GM13976 (cell line): ENCODE measurements at places on chromosomes 3 and 15.

GRCh38 chr3:47347217-47347801, 33.5 kb upstream of the PTPN23 start:
- peak; percentile 78 for DNase-seq

DNA sequence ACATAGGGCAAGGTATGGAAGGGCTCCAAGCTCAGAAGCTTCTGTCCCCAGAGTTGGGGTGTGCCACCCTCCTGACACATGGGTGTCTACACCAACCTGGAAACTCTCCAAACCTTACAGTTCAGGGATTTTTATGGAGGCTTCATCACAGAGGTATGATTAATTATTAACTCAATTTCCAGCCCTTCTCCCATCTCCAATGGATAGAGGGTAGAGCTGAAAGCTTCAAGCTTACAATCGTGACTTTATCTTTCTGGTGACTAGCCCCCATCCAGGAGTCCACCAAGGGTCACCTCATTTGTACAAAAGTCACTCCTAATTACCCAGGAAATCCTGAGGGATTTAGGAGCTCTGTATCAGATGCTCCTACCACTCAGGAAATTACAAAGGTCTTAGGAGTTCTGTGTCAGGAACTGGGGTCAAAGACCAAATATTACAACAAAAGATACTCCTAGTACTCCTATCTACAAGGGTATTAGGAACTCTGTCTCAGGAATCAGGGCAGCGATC, 62.7 kb downstream of the TFDP2 start:
- DNase-seq: no peak

GRCh38 chr3:27224197-27224596, 145.0 kb downstream of the NEK10 start:
- no peak for DNase-seq

GRCh38 chr3:187669675-187670504, at the start of gene SST:
TSS of gene SST (minus strand) at chr3:187670394. CDS start at chr3:187670291, 103 bp downstream.
- no peak for DNase-seq

DNA sequence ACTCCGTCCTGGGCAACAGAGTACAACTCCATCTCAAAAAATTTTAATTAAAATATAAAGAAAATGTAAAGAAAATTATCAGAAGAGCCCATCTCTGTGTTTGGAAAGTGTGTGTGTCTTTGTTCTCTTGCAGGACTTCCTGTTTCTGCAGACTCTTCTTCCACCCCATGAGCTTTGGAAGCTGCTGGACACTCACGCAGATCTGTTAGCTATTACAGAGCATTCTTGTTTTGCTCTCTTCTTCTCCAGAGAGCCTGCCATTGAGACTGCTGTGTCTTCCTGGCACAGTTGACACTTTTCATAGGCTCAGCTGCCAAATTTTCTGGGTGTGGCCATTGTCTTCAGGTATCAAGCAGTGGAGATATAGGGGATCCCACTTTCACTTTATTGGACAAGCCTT, 6.0 kb upstream of the CCR8 start:
- no peak for DNase-seq

DNA sequence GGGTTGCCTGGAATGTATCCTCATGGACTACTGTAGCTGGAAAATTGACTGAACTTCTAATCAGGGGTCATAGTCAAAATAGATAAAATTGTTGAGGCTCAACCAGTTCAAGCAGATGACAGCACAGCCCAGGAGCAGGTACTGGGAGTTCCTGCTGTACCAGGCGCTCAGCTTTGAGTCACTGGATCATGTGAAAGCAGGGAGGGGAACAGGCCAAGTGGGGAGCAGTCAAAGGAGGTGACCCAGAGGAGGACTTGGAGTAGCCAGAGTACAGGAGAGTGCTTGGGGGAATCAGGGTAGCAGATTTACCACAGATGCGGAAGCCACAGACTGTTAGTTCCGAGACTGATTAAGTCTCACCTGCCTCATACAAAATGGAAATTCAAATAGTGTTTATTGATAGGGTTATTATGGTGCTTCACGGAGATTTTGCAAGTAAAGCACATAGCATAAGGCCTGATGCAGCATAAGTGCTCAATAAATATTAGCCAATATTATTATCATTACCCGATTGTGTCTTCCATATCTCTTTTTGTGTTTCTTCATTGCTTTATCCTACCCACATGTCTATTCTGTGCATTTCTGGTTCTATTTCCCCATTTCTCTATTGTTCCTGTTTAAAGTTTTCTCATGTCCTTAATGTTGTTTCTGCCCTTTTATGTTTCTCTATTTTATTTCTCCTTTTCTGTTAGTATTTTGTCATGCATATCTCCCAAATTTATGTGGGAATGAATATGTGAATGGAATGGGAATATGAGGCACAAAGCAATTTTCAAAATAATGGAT, 369.2 kb upstream of the MCTP2 start:
- no peak for DNase-seq

DNA sequence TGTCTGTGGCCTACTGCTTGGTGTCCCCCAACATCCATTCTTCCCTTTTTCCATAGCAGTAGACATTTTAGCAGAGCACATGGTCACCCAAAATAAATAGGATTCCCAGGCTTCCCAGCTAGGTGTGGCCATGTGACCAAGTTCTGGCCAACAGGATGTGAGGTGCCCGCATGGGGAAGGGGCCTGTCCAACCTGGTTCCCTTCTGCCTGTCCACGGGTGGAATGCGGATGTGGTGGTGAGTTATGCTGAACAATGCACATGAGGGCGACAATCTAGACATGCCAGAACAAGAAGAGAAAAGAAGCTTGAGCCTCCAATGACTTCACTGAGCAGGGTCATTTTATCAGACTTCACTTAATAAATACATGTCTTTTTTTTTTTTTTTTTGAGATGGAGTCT, 77.6 kb upstream of the DLG1 start:
- DNase-seq: no peak

DNA sequence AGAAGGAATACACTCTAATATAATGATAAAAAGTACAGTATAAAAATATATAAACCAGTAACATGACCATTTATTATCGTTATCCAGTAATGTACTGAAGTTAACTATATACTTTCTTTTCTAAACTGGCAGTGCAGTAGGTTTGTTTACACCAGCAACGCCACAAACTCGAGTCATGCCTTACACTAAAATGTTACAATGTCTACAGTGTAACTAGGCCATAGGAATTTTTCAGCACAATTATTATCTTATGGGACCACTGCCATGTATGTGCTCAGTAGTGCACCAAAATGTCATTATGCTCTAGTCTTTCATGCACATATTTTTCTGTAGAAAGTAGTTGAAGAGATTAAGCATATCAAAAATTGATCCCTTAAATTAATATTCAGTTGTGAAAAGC, 609.8 kb upstream of the BCHE start:
- no peak for DNase-seq

DNA sequence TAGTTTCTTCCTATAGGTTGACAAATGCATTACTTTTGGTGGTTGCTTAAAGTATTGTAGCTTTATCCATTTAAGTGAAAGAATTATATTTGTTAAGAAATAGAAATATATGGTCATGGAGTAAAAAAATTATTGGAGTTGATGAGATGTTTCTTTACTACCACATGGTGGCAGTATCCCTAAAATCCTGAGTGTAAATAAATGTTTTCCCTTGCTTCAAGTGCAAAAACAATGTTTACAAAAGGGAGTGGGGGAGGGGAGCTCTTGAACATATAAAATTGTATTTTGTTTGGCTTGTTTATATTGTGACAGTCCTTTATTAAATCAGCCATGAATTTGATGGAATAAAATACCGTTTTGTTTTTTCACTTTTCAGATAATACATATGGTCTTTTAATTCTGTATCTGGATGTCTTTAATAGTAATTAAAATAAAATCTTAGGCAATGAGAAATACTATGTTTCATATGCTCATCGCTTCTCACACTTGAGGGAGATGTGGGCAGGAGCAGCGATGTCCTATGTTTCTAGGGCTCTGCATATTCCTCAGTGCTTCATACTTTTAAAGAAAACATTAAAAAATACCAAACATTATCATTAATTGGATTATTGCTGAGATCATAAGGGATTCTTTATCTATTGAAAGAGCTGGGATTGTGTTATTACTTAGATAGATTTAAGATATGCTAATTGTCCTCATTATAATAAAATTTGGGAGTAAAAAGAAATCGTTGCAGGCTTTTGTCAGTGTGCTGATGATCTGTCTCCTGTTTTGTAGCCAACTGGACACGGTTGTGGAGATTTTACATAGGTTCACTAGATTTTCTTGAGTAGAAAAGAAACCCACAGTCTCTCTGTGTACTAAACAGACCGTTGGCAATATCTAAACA, 349.7 kb downstream of the TUSC7 start:
- no peak for DNase-seq

GRCh38 chr3:101102678-101103296, 109.6 kb upstream of the ABI3BP start:
- no peak for DNase-seq

GRCh38 chr3:169600732-169601131, 62.8 kb downstream of the MECOM start:
- DNase-seq: no peak

- no peak for DNase-seq
Measured at GRCh38 chr3:193165431-193166120, 75.4 kb upstream of the PLAAT1 start.

- DNase-seq: no peak
Measured at GRCh38 chr15:57730876-57731275, 24.4 kb downstream of the POLR2M start.
